Activated CD4-positive, alpha-beta memory T cell treated with anti-CD3 and anti-CD28 coated beads for 36 hours (primary cell): ENCODE measurements at places on chromosomes 5 and 9.

- no peak for DNase-seq
Observed at GRCh38 chr9:72353455-72354116, 11.4 kb downstream of the ZFAND5 start.

- DNase-seq, result no peak
Observed at GRCh38 chr9:116308076-116308475, 154.5 kb downstream of the PAPPA start.

- no peak for DNase-seq
Observed at GRCh38 chr5:14172149-14172795, 29.1 kb downstream of the TRIO start.

- DNase-seq, result no peak
Observed at GRCh38 chr9:134640506-134641172, 964 bp upstream of the COL5A1 start.

DNA sequence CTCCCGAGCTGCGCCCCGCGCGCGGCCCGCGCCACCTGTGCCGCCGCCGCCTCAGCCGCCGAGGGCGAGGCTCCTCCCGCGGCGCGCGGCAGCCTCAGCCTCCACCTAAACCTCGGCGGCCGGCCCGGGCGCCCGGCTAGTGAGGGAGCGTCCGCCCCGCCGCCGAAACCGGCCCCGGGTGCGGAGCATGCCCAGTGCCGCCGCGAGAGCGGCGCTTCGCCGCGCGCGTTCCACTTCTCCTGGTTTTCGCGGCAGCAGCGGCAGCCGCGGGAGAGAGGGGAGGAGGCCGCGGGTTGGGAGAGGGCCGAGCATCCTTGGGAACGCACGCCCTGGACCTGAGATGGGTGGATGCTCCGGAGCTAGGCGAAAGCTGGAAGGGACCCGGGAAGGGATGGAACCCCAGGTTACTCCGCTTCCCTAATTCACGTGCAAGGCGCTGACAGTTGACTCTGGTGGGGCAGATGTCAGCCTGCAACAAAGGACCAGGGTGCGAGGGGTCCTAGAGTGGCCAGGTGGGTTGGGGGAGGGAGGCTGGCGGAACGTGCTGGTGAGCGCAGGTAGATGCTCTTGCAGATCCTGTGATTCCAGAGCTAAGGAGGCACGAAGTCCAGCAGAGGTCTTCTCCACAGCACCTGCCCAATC lies at the start of gene CTNND2:
TSS of gene CTNND2 (minus strand) at position 182 of the 642 bp plus-strand sequence. CDS start 593 bp downstream, outside the sequence.
- DNase-seq, result no peak

DNA sequence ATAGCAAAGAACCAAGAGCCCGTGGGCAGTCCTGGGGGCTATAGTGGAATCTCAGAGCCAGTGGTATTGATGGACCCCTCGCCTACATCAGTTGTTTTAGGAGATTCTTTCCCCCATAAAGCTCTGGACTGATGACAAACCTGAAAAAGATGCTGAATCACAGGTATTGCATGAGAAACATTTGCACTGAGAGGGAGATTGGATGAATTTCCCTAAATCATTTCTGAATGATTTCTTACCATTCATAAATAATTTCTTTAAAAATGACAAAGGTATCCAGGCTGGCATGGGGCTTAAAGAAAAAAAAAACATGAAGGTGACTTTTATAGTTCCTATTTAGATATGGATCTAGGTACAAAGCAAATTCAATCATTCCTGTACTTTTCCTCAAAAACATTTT lies 54.0 kb upstream of the SLIT3 start:
- no peak for DNase-seq

DNA sequence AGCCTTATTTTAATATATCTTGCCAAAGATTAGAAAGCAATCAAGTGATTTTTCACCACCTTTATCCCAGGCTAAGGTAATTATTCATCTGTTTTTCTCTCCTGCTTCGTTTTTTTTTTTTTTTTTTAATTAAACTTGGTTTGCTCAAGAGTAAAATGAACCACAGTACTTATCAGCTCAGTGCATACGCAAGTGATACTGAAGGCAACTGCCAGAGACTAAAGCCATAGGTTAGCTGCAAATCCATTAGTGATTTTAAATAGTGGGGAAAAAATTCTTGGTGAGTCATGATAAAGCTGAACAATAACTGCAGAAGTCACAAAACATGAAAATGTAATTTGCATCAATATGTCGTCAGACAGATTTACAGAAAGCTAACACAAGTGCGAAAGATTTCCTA lies 829.1 kb downstream of the PTPRD start:
- no peak for DNase-seq

DNA sequence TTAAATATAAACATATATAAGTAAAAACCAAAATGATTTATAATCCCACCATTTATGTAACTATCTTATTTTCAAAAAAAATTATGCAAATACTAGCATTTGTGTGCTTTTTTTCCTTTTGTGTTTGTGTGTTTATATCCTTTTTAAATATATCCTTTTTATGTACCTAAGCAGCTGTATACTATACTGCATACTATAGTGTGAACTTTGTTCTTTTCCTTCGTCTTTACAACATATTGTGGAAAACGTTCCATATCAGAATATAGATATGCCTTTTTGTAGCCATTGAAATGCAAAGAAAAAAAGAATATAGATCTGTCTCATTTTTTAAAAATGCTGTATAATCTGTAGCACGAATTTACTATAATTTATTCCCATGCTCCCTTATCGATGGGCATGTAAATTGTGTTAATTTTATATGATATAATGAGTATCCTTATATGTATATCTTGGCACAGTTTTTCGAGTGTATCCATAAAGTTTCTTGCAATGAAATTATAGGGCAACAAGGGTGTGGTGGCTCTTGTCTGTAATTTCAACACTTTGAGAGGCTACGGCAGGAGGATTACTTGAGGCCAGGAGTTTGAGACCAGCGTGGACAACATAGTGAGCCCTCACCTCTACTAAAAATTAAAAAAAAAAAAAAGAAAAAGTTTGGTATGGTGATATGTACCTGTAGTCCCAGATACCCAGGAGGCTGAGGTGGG lies 83.3 kb downstream of the STK32A start:
- DNase-seq, result no peak

DNA sequence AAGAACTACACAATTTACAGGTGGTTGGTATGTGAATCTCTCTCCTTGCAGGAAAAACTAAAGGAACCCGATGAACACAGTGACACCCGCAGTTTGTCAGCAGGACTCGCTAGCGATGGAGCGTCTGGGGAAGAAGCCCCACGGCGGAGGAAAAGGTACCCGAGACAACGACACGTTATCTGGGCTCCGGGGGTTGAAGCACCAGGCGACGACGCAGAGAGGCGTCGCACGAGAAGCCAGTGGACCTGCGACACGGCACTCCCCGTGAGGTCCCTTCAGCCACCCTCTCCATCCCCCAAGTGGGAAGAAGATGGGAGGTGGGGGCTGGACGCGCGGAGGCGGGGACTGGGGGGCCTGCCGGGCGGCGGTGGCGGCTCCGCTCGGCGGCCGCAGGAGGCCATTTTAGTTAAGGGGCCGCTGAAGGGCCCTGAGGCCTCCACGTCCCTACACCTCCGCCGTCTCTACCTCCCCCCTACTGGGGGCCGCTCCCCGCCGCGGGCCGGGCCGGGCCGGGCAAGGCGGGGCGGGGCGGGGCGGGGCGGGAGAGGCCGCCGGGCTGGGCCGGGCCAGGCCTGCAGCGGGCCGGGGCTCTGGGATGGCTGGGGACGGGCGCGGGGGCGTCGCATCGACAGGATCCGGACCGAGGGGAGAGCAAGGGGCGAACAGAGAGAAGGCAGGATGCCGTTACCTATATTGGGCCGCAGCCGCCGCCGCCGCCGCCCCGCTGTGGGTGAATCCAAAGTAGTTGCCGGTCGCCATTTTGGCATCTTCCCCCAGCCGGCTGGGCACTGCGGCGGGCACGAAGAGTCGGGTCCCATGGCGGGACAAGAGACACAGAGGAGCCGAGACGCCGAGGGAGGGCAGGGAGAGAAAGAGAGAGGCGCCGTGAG lies 754 bp downstream of the ZFR start:
- peak; percentile 61 for DNase-seq

GRCh38 chr9:73583576-73583975 lies 431.9 kb downstream of the ANXA1 start:
- no peak for DNase-seq

DNA sequence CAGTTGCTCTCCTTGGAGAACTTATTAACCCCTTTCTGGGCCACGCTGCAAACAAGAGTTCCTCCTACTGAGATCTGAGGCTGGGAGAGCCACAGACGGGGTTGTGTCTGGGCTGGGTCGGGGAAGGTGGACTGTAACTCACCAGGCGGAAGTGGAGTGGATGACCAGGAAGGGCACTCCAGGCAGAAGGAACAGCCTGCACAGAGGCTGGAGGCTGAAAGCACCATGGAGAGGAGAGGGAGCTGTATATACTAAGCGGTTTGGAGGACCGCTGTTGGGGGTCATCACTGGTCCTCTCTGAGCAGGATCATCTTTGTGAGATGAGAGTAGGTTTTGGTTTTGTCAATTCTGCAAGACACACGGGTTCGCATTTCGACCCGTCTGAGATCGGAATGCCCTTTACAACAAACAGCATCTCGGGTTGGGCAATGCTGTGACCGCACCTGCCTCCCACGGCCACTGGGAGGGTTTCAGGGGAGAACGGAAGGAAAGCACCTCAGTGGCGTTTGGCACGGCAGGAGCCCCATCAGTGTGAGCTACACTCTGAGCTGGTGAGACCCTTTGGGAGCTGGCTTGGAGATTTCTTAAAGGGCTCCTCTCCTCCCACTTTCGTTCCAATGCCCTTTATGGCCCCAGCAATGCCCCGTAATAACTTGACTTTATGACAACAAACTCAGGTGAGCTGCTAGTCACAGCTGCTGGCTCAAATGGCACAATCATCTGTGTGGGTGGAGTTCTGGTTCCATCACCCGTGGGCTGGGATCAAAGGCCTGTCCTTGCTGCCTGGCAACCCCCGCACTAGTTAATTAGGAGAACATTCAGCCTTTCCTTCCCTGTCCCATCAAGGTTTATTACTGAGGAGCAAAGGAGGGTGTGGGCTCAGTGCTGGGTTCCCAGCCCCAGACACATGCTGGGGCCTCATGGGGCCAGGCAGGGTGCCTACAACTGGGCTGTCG lies 18.7 kb upstream of the NEURL1B start:
- DNase-seq, result no peak

DNA sequence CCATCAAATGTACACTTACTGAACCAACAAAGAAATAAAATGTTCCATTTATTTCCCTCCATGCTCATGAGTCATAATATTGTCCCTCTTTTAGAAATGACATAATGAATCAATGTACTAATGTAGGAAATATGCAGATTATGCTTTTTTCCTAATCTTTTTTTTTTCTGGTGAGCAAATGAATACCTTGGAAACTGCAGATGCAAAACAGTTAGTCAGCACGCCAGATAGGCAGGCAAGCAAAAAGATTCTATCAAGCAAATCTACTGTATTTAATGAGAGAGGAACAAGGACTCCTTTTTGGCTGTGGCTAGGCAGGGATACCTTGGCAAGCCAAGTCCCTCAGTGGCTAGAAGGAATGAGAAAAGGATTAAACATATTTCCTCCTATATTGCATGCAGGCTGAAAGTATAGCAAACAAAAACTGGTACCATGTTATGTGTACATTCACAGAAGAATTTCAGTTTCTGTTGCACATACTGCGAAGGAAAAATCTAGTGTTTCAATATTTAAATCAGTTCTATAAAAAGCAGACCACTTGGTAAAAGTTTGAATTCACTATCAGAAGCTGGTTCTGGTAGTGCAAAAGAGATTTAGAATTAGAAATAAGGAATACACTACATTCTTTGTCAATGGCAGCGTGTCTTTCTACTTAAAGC lies 605.4 kb downstream of the TLE1 start:
- no peak for DNase-seq

DNA sequence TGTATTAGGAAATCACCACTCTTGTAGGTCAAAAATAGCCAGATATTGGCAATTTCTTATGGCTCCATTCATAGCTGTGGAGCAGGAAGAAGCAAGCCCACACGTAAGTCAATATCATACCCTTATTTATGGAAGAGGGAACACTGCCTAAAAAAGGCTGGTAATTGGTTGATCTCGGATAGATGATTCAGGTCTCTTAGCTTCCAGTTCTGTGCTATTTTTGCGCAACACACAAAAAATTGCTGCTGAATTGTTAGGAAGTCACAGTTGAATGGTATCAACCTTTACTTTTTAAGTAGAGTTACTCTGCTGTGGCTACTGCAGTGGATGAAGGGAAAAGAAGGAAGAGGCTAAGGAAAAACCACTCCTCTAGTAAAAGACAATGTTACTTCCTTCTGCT lies 168.8 kb downstream of the ARHGAP26 start:
- DNase-seq, result no peak

GRCh38 chr5:24530906-24531305 lies 113.9 kb downstream of the CDH10 start:
- DNase-seq, result no peak

GRCh38 chr9:108837530-108837929 lies 18.3 kb downstream of the ACTL7B start:
- DNase-seq, result no peak

GRCh38 chr9:136544964-136545691 lies 720 bp downstream of the NOTCH1 start:
- DNase-seq, result peak; percentile 81

GRCh38 chr5:163357636-163358035 lies 79.8 kb upstream of the CCNG1 start:
- DNase-seq, result no peak

DNA sequence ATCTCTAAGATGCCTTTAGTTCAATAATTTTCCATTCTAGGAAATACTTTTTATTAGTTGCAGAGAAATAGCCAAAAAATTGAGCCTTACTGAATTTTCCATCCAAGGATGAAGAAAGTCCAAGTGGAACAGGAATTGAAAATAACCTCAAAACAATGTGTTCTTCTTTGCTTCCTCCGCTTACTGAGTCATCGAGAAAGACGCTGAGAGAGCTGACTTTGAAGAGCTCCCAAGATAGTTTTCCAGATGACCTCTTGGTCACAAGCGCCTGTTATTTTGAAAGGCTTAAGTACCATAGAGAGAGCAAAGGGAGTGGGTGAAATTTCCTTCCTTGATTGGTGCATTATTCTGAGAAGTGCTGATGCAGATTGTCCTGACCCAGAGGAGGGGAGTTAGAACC lies 253.5 kb upstream of the ATP10B start:
- no peak for DNase-seq

- no peak for DNase-seq
Observed at GRCh38 chr5:84796399-84796798, 411.7 kb upstream of the EDIL3 start.

GRCh38 chr9:96294159-96294545 lies 7.8 kb downstream of the HSD17B3 start:
- no peak for DNase-seq

DNA sequence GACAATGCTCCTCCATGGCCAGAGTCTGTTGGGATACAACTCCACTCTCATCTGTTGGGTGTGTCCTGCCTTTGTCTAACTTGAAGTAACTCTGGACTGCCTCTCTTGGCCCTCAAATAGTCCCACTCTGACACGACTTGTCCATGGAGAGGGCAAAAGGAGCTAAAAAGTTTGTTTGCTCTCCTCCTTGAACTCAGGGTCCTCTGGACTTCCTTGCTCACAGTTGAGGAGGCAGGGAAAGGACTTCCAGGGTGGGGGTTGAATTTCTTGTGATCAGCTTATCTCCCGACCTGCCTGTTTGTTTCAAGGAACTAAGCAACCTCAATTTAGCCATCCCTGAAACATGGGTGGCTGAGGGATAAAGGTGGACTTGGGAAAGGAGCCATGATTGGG lies 11.7 kb downstream of the DNAJB5 start:
- DNase-seq, result no peak

- DNase-seq, result no peak
Observed at GRCh38 chr9:33097192-33097591, 20.7 kb upstream of the SMU1 start.
